Activated T-helper 1 cell treated with anti-CD3 and anti-CD28 coated beads, Interleukin-12 subunit alpha, Interleukin-12 subunit beta, Interleukin-2, Interleukin-4 antibody, amounts not matched to agents 30 ng/mL and 10 ng/mL and 1 ng/mL, durations not matched to agents 14 hours and 24 hours and 36 hours (primary cell): ENCODE measurements at places on chromosomes 11 and 22. TPM values are rescaled to one million over a fixed set of nuclear protein-coding genes. Genes with fewer than 3 reads are reported as not detected.

The STIP1 gene
- total RNA-seq: 493 and 495 TPM in 2 replicates

The PLEKHB1 gene
- total RNA-seq: 1.3 and 2.0 TPM in 2 replicates

The SORL1 gene
- total RNA-seq: 19.2 and 20.9 TPM in 2 replicates

The VEGFB gene
- 55.5 and 60.2 TPM in 2 replicates for total RNA-seq

The SYT12 gene
- total RNA-seq: not detected in 2 replicates

The GGT5 gene
- total RNA-seq: 0.10 TPM in 1 of 2 replicates, not detected in the other

The ANO9 gene
- 33.1 and 33.8 TPM in 2 replicates for total RNA-seq

- peaks cover 3% of the 10 kb centered on the region for H3K4me1 ChIP-seq
- H3K27me3 ChIP-seq: no peaks in the 10 kb centered on the region
- H3K36me3 ChIP-seq: peaks cover 8% of the 10 kb centered on the region
These were observed 6.9 kb downstream of the PMM1 start for GRCh38 chr22:41582694-41583093.

- H3K4me3 ChIP-seq: no peak overlapping the region
- no peak overlapping the region for H3K27ac ChIP-seq
- no peaks in the 10 kb centered on the region for H3K36me3 ChIP-seq
- no peaks in the 10 kb centered on the region for H3K4me1 ChIP-seq
- DNase-seq: no peak
These were observed 532.2 kb upstream of the API5 start for GRCh38 chr11:42779555-42779954.

DNA sequence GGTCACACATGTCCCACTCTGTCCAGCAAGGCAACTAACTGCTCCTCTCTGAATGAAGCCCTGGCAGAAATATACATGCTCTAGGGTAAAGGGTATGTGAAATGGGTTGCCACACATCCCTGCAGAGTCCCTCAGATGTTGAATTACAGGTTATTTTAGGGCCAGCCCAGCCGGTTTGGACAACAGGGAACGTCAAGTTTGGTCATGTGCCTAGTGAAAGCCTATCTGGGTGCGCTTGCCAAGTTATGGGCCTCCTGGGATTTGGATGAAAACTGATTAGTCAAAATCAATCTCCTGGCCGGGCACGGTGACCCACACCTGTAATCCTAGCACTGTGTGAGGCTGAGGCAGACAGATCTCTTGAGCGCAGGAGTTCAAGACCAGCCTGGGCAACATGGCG lies 10.4 kb downstream of the AP1B1 start:
- no peaks in the 10 kb centered on the region for H3K27me3 ChIP-seq
- peaks cover 42% of the 10 kb centered on the region for H3K4me1 ChIP-seq
- H3K27ac ChIP-seq: no peak overlapping the region
- no peak for DNase-seq
- H3K4me3 ChIP-seq: no peak overlapping the region
- peaks cover 31% of the 10 kb centered on the region for H3K36me3 ChIP-seq

DNA sequence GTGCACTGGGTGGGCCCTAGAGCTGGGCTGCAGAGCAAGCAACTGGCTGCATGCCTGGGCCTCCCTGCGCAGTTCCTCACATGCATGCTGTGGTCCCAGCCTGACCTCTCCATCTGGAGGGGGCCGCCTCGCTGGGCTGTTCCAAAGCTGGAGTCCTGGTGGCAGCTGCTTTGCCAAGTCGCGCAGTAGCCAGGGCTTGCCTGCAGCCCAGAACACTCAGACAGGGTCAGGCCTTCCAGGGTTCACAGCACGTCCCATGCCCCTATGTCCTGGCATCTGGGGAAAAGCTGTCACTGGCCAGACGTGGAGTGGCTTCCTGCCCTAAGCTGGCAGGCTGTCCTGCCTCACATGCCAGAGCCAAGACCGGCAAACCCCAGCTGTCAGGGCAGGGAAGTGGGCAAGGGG lies 16.5 kb upstream of the CDC42EP2 start:
- H3K4me3 ChIP-seq: no peak overlapping the region
- H3K4me1 ChIP-seq: no peaks in the 10 kb centered on the region

DNA sequence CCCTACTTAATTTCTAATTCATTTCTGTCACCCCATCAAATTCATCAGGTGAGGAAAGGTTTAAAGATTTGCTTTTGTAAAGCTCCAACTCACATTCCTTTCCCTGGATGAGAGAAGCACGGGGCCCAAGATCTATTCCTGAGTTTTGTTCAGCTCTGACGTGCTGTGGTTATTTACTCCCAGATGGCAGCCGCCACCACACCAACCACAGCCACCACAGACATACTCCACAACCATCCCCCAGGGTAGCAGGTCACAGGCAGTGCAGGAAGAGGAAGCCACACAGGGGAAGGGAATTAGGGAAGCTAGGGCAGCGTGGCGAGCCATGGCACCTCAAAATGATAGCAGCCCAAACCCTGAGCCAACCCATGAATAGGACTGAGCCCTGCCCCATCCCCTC lies 63.5 kb upstream of the CSNK2A3 start:
- H3K36me3 ChIP-seq: no peaks in the 10 kb centered on the region
- H3K27ac ChIP-seq: no peak overlapping the region
- peaks cover 11% of the 10 kb centered on the region for H3K27me3 ChIP-seq

DNA sequence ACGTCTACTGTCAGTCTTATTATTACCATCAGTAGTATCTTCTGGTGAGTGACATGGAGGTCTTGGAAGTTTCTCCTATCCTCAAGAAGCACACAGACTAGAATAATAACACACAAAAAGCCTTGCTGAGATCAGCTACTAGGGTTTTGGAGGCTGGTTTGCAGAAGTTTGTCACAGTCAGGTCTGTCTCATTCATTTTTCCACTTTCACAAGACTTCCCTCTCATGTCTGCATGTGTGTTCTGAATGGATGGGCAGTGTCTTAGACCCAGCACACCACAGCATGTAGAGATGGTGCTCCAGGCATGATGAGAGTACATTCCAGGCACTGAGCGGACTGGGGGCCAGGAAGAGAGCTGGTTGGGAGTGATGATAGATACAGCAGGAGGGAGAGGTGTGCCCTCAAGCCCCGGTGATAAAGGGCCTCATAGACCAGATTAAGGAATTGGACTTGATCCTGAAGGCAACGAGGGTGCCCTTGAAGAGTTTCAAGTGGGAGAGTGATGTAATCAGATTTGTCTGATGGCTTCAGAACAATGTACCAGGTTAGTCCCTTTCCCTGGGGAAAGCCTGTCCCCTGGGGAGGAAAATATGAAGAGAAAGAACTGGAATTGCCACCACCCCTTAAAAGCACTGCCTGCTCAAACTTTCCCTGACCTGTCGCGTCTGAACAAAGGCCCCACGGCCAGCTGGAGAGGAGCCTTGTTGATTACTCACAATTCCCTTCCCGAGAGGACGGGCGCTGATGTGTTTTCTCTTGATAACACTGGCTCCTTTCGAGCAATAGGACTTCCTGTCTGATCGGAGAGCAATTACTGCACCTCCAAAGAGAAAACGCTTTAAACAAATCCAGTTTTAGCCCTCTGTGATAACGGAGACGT lies 45.1 kb upstream of the LMO2 start:
- no peaks in the 10 kb centered on the region for H3K4me1 ChIP-seq
- no peak overlapping the region for H3K27ac ChIP-seq
- H3K27me3 ChIP-seq: peaks cover under 1% of the 10 kb centered on the region
- H3K4me3 ChIP-seq: no peak overlapping the region
- DNase-seq: no peak
- H3K36me3 ChIP-seq: no peaks in the 10 kb centered on the region

DNA sequence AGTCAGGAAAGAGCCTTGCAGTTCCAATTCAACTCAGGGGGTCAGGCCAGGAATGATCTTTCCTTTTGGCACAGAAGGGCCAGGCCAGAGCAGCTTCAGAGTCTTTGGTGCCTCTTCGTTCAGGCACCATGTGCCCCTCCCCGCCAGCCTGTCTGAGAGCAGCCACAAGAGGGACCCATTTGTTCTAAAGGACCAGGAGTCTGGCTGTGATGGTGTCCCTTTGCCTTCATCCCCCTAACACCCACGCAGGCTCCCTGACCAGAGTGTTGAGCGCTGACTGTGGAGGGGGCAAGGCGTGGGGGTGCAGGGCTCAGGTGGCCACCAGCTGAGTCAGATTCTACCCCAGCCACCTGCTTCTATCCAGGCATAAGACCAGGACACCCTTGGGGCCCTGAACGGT lies 156.4 kb downstream of the TTC17 start:
- H3K4me1 ChIP-seq: no peaks in the 10 kb centered on the region
- no peak overlapping the region for H3K27ac ChIP-seq
- no peak for DNase-seq
- H3K36me3 ChIP-seq: no peaks in the 10 kb centered on the region

GRCh38 chr11:34034053-34034452 lies 17.5 kb upstream of the CAPRIN1 start:
- DNase-seq: no peak
- peaks cover 9% of the 10 kb centered on the region for H3K27me3 ChIP-seq
- H3K4me3 ChIP-seq: no peak overlapping the region
- no peaks in the 10 kb centered on the region for H3K4me1 ChIP-seq

DNA sequence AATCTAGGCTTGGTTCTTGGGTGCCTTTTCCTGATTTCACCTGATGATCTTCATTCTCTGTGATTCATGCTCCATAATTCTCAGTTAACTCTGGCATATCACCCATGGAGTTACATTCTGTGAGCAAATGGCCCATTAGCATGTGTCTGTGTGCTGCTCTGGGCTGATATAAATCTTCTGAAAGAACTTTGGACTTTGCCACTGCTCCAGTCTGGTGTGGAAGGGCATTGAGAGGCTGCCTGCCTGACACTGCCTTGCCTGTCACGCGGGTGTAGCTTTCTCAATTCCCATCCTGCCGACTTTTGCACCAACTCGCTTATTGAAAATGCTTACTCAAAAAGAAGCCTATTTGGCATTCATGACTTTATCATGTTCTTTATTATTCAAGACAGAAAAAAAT lies 42.2 kb downstream of the FAT3 start:
- H3K27me3 ChIP-seq: no peaks in the 10 kb centered on the region
- no peak for DNase-seq
- no peaks in the 10 kb centered on the region for H3K4me1 ChIP-seq
- no peaks in the 10 kb centered on the region for H3K36me3 ChIP-seq
- H3K4me3 ChIP-seq: no peak overlapping the region

DNA sequence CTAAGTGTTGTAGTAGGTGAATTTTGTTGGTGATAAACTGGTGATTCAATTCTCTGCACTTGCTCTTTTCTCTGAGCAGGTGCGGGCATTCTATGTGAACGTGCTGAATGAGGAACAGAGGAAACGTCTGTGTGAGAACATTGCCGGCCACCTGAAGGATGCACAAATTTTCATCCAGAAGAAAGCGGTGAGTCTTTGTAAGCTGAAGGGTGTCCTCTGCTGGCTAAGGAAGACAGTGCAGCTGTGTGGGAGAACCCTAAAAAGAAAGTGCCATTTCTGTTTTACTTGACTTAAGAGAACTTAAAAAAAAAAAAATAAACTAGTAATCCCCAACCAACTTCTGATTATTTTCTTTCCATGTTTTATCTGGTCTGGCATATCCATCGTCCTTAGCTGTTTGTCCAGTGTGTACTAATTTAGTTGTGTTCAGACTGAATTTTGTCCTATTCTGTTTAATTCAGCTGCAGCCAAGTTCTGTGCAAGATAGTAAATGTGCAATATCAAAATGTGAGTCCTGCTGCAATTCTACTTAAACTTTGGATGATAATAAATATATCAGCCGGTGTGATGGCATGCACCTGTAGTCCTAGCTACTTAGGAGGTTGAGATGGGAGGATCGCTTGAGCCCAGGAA lies 29.6 kb downstream of the CAT start:
- H3K27me3 ChIP-seq: no peaks in the 10 kb centered on the region
- no peak overlapping the region for H3K27ac ChIP-seq
- H3K4me3 ChIP-seq: no peak overlapping the region
- H3K36me3 ChIP-seq: peaks cover 36% of the 10 kb centered on the region
